Activated T-cell treated with anti-CD3 and anti-CD28 coated beads for 48 hours (primary cell): ENCODE measurements at places on chromosomes 6 and 20.

GRCh38 chr6:148934539-148934938 is 187.7 kb downstream of the UST start:
- no peak for DNase-seq

DNA sequence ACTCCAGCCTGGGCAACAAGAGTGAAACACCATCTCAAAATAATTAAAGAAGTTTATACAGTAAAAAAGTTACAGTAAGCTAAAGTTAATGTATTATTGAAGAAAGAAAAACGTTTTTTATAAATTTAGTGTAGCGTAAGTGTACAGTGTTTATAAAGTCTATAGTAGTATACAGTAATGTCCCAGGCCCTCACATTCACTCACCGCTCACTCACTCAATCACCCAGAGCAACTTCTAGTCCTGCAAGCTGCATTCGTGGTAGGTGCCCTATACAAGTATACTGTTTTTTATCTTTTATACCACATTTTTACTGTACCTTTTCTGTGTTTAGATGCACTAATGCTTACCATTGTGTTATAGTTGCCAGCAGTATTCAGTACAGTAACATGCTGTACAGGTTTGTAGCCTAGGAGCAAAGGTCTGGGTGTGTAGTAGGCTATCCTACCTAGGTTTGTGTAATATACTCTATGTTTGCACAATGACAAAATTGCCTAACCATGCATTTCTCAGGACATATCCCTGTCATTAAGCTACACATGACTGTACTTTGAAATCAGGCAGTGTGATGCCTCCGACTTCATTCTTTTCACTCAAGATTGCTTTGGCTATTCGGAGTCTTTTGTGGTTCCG is 16.7 kb downstream of the MGME1 start:
- no peak for DNase-seq

DNA sequence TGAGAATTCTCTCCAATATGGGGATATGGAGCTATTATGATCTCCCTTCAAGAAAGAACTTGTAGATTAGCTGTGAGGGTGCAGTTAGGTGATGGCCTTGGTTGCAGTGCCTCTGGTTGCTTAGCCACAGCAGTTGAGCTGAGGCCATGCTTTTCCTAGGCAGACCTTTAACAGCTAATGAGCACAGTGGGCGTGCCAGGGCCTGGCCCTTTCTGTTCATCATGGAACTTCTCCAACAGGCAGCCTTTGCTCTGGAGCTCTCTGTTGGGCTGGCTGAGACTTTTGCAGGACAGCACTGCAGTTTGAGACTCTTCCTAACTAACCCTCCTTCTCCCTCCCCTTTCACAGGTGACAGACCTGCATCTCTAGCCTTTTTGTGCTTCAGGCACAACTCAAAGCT is 39.7 kb upstream of the TMEM170B start:
- no peak for DNase-seq

- DNase-seq: no peak
Observed at GRCh38 chr6:146827216-146827928, 228.6 kb downstream of the ADGB start.

DNA sequence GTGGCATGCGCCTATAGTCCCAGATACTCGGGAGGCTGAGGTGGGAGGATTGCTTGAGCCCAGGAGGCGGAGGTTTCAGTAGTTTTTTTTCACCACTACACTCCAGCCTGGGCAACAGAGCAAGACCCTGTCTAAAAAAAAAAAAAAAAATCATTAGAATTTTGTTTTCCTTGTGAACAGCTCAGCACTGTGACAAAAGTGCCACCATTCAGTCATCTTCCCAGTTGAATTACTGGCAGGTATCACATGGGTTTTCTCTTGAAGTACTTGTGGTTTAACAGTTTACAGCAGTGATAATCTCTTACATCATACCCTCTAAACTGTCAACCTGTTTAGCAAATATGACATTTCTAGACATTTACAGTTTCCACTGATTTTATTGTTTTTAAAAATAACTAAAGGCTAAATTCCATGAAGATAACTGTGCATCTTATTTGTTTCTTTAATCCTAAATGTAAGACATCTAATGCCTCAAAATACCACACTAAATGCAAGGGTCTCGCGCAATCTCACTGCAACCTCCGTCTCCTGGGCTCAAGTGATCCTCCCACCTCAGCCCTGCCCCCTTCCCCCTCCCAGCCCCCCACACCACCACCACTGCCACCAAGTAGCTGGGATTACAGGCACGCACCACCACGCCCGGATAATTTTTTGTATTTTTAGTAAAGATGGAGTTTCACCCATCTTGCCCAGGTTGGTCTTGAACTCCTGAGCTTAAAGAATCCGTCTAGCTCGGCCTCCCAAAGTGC is 7.0 kb downstream of the TRPC4AP start:
- no peak for DNase-seq

DNA sequence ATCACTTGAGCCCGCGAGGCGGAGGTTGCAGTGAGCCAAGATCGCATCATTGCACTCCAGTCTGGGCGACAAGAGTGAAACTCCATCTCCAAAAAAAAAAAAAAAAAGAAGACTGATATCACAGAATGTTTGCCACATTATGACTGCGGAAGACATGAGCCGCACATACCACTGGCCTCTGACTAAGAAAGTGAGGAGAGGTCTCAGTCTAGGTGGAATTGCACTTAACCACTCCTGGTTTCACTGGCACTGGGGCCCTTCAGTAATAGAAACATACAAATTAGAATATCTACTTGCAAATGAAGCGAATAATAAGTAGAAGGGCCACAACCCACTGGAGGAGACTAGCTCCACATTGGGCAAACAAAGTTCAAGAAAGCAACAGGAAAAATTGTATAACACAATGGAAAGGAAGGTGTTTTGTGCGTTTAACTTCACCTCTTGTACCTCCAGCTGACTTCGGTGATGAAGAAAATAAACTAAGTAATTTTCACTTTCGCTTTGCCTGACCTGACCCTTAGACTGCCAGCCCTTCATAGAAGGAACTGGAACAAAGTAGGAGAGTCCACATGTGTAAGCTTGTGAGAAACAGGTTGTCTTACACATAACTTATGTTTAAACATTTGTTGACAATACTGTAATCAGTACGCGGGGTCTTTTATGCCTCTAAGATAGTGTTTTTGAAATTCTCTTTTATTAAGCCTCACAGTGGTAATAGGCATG is 147.5 kb upstream of the TSHZ2 start:
- DNase-seq: no peak

DNA sequence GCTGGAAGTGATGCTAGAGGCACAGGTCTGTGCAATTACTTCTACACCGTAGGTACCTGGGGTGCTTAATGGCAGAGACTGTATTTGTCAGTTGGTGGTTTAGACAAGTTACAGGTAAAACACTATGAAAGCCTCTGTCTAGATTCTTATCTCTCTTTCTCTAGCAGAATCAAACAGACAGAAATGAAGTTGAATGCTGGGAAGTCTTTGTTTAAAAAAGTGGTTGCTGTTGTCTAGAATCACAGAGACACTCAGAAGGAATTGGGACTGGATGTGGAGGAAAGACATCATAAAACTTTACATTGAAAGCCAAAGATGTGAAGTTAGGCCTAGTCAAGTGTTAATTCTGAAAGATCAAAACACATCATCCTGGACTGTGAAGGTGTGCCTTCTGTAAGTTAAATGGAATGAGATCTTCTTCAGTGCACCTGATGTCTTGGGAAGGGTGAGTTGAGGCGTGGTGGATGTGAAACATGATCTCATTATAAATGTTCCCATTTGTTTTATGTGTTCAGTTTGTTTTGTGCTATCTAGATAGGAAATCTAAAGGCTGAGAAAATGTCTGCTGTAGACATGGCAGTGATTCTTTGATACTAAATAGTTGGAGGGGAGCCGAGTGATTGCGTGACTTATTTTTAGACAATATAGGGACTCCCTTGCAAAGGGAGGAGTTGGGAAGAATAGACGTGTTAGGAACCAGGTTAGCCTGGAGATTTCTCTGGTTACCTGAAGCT is 290.2 kb downstream of the SOX4 start:
- no peak for DNase-seq

DNA sequence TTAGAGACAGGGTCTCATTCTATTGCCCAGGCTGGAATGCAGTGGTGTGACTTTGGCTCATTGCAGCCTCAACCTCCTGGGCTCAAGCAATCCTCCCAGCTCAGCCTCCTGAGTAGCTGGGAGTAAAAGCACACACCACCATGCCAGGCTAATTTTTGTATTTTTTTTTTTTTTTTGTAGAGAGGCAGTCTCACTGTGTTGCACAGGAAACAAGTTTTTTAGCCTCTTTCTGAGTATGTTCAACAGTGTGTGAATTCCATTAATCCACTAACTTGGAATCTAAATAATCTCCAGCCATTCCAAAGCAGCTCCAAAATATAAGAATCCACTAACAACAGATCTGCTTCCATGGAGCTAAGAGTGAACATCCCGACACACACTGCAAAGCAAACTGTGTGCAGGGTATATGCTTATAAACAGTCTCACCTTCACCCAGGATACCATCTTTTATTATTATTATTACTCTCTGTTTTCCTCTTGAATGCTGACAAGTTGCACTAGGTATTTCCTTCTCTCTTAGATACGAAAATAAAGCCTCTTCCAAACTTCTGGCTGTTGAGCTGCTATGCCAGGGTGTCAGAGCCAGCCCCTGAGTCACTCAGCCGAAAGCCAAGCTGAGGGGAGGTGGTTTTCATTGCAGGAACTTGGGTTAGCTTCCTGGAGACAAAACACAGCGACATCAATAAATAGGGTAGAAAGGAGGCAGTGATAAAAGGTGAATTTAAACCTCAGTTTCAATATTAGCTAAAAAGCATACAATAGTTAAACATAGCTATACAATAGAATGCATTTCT is 264.9 kb downstream of the HIVEP2 start:
- DNase-seq: peak; percentile 23

DNA sequence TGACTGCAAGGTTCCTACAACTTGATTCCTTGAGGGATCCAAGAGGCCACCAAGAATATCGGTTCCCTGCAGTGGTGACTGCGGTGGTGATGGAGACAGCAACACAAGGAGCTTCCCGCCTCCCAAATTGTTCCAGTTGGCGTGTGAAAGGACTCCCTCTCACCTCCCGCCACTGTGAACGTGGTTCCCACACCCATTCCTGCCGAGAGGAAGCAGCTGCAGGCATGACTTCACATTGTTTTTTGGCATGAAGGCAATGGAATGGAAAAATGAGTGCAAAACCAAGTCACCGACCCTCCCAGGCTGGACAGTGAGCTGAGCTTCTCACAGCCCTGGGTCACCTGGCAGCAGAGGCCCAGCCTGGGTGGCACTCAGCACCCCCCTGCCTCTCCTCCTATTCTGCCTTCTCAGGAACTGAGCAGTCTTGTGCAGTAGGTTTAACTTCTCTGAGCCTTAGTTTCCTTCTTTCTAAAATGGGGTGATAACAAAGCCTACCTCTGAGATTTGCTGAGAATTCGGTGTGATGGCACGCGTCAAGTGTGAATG is 75.0 kb downstream of the CNKSR3 start:
- DNase-seq: no peak

GRCh38 chr6:34560366-34561226 is 4.5 kb upstream of the SPDEF start:
- no peak for DNase-seq

DNA sequence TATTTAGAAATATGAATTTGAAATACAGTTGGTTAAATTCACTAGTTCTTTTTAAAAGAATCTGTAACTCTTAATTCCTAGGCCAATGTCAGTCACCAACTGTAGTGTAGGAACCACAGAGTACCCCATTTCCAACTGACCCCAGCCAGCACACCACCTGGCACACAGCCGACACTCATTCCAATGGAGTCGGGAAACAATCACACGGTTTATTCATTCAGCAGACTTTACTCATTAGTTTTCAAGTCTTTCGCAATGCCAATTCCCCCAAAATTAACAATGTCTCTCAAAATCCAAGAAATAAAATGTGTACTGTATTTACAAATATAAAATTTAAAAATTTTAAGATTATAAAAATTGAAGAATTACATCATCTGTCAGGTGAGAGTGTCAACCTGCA is 13.5 kb downstream of the ARG1 start:
- DNase-seq: no peak

DNA sequence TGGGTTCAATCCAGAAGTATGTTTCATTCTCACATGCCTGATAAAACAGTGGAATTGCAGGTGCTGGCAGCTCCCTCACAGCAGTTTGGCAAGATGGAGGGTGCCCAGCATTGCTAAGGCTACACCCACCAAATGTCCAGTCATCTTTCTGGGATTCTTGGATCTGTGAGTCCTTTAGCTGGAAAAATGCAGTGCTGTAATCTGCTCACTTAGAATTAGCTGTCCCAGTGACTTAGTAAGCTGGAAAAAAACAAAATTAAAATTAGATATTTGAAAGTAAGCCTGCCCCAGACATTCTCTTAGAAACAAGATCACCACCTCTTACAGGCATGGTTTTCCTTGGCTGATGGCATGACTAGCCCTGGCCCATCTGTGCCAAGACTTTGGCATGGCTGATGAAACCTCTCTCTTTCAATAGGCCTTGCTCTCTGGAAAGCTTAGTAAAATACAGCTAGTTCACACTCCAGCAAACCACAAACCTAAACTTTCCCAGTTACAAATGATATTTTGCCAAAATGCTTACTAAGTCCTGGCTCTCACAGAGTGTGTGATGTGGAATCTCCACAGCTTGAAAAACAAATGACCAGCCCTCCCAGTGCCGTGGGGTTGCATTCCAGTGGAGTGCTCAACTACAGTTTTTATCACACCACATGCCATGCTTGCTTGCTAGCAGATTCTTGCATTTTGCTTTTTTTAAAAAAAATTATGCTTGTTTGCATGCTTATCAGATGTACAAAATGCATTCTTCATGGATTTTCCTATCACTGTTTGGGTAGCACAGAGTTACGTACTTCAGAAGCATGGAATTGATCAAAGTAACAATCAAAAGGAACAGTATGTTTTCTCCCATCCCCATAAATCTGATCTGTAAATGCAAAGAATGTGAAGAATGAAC is 261.5 kb downstream of the EYA4 start:
- DNase-seq: no peak

DNA sequence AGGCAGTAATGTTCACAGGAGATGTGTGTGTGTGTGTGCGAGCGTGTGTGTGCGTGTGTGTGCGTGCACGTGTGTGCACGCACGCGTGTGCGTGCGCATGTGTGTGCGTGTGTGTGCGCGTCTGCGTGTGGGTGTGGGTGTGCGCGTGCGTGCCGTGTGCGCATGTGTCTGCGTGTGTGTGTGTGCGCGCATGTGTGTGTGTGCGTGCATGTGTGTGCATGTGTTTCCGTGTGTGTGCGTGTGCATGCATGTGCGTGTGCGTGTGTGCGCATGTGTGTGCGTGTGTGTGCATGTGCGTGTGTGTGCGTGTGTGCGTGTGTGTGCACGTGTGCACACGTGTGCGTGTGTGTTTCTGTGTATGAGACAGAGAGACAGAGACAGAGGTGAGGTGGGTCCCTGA is 136.0 kb upstream of the CST7 start:
- no peak for DNase-seq

GRCh38 chr20:23625236-23625964 is 12.4 kb downstream of the CST3 start:
- no peak for DNase-seq
